ENCODE measurements at places on chromosomes 11 and 22.

DNA sequence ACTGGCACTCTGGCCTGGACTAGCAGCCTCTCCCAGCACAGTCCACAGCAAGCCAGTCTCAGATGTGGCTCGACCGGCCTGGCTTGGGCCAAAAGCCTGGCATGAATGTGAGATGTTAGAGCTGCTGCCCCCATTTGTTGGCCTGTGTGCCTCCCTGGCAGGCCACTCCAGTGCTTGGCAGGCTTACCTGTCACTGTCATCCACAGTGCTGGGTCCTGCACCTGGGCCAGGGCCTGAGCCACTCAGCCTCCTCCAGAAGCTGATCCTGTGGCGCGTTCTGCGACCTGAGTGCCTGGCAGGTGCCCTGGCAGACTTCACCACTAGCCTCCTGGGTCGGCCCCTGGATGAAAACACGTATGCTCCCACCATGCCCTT lies 36.1 kb downstream of the RRP8 start:
- DNase-seq, result no peak

DNA sequence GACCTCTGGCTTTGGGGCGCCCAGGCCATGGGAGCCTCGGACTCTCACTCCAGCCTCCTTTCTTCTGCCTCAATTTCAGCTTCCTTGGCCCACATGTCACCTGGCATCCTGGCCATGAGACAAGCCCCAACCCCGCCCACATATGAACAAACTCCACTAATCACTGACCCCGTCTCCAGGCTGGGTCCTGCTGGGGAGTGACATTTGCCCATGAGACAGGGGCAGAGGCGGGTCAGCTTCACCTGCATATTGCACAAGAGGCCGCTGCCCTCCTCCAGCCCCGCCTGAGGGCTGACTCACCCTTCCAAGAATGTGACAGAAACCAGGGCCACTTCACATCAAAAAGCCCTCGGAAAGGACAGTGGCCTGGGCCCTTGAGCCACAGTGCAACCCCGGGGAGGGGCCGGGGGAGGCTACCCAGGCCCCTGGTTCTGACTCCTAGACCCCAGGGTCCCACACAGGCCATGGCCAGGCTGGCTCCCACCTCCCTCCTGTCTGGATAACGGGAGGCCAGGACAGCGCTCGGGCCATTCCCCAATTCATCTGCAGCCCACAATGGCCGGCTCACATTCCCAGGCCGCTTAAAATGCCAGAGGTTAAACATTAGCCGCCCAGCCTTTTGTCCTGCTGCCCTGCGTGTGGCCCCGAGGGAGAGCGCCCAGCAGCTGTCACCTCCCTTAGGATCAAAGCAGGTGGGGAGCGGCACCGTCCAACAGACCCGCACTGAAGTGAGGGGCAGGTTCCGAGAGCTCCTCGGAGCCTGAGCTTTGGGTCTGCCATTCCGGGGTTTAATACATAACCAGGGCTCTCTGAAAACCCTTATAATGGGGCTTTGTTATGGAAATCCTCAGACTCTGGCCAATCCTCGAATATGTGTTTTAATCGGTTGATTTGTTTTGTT lies 42.3 kb downstream of the TRMU start:
- DNase-seq, result no peak

DNA sequence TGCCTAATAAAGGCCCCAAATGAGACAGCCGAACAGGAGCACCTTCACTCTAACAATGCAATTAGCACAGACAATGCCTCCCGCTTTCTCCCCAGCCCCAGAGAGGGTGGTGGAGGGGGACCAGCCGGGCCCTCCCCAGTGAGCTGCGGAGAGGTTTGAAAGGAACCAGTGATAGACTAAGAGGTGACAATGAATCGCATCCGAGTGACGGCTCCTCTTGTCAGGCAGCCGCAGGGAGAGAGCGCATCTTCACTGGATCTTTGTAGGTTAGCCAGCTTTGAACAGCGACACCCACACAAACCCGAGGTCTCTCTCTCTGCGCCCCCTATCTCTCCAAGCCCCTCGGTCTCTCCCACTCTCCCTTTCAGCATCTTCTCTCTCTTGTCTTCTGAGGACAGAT lies 28.0 kb downstream of the FLRT1 start:
- no peak for DNase-seq

DNA sequence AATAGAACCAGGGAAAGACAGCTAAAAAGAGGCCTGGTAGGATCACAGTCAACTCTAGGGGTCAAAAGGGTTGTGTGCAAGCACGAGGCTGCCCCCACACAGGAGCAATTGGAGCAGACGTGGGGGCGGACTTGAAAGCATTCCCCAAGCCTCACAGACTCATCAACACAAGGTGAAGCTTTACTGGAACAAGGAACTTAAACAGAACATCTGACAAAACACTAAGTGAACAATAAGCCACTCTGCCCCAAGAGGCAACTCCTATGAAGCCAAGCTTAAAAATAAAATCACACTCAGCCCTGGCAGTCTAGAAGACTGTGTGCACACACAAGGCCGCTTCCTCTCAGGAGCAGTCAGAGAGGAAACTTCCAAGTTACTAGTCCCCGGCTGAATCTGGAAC lies 32.2 kb upstream of the TEAD1 start:
- DNase-seq, result no peak

All from Kasumi-1 (cell line).